DMS153 (cell line): ENCODE measurements at places on chromosomes 3 and 15.

- DNase-seq, result no peak
Measured at GRCh38 chr3:196975349-196975748, 6.7 kb upstream of the PIGZ start.

GRCh38 chr3:29693863-29694262, 413.0 kb downstream of the RBMS3 start:
- no peak for DNase-seq

GRCh38 chr15:25347707-25348106, 91.1 kb downstream of the UBE3A start:
- no peak for DNase-seq

DNA sequence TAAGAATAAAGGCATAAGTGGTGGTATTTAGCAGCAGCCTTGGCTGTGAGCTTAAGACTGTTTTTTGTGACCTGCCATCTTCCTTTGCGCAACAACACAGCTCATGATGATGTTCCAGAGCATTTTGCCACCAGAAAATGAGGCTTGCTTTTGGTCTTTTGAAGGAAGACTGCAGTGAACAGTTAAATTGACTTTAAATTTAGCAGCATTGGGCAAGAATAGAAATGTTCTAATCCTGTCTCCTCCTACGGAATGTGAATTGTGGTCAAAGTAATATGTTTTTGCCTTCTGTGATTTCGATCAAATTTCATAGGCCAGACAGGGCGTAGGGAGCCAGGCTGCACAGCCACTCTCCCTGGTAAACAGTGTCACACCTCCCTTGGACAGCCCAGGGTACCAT, 460.7 kb upstream of the RASGRP1 start:
- DNase-seq, result no peak

GRCh38 chr3:147760085-147760484, 350.9 kb downstream of the ZIC1 start:
- DNase-seq, result no peak

GRCh38 chr3:132090921-132091320, 56.1 kb upstream of the CPNE4 start:
- DNase-seq, result no peak

- DNase-seq, result peak; percentile 86
Measured at GRCh38 chr3:124492824-124493223, 237.4 kb upstream of the UMPS start.

DNA sequence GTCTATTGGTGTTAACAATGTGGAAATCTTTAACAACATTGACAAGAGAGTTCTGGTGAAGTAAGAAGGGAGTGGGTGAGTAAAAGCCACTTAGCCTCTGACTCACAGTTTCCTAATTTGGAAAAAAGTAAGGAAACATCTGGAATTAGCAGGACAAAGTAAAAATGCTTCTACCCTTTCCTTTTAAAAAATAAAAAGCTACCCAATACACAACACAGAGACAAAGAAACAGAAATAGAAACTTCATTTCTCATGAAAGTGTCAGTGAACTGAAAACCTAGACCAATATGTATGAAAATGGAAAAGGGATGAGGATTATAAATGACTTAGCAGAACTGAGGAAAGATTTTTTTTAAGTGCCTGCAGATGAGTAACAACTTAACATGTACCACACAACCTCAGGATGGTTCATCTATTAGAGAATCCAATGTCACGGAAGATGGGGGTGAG, 65.4 kb downstream of the SSR3 start:
- DNase-seq, result no peak

DNA sequence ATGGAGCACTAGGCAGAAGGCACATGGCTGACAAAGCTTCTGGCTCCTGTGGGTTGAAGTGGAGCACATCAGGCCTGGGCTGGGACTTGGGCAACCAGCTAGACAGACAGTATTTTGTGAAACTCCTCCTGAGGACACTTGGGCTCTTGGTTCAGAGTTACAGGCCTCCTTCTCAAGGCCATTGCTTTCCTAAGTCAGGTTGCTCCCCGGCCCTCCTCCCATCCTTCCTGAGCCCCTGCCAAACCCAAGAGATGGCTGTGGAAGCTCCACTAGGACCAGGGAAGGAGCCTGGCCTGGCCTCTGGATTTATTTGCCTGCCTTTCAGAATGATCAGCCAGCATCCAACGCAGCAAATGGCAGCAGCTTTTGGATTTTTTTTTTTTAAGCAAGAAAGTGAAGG, 56.3 kb downstream of the MAGEF1 start:
- DNase-seq, result no peak

DNA sequence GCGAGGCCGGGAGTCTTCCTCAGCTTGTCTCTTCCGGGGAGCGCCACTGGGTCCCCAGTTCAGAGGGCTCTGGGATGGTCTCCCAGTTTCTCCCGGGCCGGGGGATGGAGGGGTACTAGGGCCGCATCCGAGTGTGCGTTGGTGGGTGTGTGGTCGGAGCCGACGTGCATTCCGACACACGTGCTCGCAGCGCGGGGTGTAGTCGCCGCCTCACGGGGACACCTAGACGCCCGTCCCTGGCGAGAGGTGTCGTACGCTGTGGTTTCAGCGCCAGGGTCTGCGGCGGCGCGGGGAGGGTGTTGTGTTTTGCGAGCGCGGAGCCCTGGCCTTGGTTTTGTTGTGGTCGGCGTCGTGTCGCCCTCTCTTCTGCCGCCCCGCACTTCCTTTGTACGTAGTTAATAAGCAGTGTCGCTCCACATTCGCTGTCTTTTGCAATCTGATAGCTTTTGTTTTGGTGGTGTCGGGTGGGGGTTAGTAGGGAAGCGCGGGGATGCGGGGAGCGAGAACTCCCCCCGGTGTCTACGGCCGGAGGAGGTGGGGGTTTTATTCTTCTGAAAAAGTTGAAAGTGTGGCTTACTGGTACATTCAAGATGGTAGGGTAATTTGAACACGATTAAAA, 2.2 kb downstream of the IGF1R start:
- no peak for DNase-seq

GRCh38 chr3:111729087-111729846, 129.8 kb upstream of the PHLDB2 start:
- DNase-seq, result no peak

DNA sequence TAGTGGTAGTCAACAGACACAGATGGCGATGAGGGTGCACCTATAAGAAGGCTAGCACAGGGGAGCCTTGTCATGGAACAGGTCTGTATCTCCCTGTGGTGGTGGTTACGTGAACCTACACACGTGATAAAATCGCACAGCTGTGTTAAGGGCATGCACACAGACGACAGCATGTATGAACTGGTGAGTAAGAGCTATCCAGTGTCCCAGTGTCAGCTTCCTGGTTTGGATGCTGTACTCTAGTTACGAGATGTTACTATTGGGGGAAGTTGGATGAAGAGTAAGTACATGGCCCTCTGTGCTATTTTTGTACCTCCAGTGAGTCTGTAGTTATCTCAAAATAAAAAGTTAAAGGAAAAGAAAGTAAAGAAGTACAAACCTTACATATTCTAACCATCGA, 38.2 kb downstream of the MTMR10 start:
- no peak for DNase-seq

DNA sequence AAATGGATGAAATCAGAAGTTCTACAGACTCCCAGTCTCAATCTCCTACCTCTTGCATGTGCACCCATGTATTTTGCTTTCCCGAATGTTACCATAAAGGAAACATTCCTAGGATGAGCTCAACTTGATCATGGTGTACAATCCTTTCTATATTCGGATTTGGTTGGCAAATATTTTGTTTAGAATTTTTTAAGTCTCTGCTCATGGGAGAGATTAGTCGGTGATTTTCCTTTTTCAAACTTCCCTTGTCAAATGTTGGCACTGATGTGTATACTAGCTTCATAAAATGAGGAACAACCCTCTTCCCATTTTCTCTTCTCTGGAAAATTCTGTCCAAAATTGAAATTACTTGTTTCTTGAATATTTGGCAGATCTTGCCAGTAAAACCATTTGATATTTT, 317.6 kb upstream of the RASGRP1 start:
- no peak for DNase-seq

DNA sequence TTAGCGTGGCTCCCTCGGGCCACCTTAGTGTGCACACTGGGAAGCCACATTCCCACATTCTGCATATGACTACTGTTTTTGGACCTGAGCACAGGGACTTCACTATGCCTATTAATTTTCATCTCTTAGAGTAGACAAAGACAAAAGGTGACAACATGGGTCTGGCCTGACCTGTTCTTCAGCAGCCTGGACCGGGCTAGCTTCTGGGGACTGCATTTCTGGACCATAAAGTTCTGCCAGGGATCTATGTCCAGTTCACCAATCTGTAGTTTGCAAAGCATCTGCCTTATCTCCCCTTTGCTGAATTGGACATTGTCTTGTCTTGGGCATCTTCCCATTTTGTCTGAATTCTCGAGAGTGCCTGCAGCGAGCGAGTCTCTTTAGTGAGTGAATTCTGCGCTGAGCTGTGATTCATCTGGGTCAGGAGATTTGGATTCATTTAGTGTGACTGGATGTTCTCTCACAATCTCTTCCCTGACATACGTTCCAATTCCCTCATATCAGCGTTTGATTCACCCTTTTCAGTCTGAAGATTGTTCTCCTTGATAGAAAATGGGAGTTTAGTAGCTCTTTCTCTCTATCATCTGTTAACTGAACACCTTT, 112.2 kb upstream of the PLXNA1 start:
- no peak for DNase-seq

DNA sequence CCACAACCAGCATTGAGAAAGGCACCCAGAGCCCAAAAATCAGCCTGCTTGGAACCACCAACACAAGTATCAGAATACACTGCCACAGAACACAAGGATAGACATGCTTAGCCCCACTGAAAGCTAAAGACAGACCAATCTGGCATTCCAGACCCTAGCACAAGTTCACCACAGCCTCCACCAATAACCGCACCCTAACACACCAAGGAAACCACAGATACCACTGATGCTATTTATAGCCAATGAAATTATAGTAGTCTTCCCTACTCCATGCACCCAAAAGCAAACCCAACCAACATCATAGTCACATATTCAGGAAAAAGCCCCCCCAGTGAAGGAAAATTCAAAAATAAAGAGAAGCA, 83.9 kb upstream of the STT3B start:
- DNase-seq, result no peak

DNA sequence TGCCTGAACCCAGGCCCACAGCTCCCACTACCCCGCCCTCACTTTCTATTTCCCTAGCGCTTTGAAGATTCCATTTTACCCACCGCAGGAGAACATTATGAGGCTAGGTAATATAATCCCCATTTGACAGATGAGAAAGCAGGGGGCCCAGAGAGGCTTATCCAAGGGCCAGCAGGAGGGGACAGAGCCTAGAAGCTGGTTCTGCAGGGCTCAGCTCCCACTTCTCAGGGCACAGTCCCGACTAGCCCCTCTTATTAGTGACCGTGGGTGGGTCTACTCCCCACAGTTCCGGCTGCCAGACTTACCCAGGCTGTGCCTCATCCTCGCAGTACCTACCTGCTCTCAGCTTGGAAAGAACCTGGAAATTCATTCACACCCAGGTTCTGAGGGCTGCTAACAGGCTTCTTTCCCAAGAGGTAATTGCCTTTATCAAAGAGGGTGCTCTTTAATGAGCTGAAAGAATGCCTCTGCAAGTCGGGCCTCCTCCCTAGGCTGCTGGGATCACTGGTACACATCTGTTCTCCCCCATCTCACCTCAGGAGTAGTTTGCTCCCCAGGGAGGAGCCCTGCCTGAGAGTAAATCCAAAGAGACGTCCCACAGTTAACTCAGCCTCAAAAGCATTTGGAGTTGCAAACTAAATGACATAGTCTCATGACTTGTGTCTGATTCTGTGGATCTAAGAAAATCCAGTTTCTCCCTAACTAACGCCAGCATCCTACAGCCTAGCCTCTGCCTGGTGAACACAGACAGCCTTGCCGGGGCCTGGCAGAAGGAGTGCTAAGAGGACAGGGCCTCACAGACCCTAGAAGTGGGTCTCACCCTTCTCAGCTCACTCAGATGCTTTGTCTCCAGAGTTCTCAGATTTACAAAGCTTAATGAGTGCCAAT, 125.0 kb downstream of the CHSY1 start:
- no peak for DNase-seq

DNA sequence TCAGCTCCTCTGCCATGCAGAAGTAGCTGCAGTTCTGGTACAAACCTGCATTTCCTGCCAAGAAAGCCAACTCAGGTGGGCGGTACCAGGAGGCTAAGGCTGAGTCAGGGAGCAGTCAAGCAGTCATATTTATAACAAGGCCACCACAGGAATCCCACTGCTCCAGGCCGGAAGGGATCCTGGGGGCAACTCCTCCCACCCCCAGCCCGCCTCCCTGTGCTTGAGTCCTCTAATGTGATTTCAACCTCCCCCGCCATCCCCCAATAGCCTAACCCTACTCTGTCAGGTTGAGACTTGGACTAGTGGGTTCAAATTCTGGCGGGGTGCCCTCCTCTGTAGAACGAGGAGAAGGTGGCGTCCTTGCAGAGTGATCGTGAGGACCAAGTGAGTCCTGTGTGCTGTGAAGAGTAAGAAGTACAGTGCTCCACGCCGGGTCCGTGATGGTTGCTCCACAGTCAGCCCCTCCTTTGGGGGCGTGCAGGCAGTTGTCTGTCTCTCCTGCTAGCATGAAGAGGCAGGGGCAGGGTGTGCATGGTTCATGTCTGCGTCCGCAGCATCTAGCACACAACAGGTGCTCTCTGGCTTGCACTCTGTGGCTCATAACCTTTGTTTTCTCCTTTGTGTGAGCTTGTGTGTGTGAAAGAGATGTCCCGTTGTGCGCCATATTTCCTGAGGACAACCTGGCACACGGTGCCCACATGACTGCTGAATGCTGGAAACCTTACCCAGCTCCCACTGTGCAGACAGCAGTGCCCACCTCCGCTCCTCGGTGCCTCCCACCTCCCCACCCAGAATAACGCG, 78.3 kb downstream of the SMAD6 start:
- no peak for DNase-seq

- no peak for DNase-seq
Measured at GRCh38 chr3:105728771-105729312, 140.0 kb downstream of the CBLB start.

- no peak for DNase-seq
Measured at GRCh38 chr15:38899300-38899699, 334.7 kb upstream of the RASGRP1 start.

DNA sequence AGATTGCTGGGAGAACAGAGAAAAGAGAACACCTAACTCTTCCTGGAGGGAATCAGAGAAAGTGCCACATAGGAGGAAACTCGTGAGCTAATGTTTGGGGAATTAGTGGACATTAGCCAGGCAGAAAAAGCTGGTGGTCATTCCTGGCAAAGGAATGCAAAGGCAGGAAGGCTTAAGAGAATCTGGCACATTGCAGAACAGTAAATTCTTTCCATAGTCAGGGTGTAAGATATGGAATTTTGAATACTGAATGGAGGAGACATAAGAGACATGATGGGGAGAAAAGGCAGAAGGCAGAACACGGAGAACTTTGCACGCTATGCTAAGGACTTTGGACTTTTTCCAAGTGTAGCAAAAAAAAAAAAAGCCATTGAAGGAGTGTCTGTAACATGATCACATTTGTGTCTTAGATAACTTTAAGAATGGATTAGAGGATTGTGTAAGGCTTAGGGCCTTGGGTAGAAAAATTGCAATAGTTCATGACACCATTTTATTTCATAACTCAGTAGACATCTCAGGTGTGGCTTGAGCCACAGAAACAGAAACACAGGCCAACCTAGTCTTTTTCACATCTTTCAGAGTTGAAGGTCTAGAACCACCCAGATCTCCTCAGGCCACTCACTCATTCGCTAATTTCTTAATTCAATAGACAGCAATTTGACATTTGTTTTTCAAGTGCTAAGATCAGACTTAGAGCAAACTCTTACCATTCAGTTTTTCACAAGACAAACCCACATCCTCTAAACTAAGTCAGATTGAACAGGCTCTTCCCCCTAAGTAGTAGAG, 31.2 kb upstream of the CCDC80 start:
- no peak for DNase-seq

- DNase-seq, result no peak
Measured at GRCh38 chr3:12186515-12187286, 28.0 kb upstream of the TIMP4 start.

GRCh38 chr15:66911131-66911700, 154.2 kb upstream of the SMAD3 start:
- DNase-seq, result no peak

- DNase-seq, result peak; percentile 87
Measured at GRCh38 chr15:59741274-59741906, 52.3 kb upstream of the BNIP2 start.
